ENCODE measurements at places on chromosomes 6 and 20.

DNA sequence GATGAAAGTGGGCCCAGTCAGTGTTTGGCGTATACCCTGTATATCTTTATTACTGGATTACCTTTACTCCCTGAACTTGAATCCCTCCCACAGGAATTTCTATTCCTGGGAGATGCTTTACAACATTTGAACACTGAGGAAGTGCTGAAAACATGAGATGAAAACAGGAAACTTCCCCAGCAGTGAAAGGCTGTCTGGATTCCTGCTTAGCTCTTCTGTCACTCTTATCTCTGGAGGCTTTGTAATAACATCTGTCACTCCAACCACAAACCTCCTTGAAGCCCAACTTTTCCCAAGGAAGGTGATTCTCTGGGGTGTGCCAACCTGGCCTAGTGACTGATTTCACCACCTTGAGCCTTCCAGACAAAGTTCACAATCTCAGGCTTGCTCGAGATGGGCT, 264.5 kb upstream of the BMP2 start:
- DNase-seq: no peak

GRCh38 chr6:24822696-24823095, 24.0 kb upstream of the ARMH2 start:
- no peak for DNase-seq

GRCh38 chr6:18842534-18842933, 455.4 kb downstream of the RNF144B start:
- no peak for DNase-seq

DNA sequence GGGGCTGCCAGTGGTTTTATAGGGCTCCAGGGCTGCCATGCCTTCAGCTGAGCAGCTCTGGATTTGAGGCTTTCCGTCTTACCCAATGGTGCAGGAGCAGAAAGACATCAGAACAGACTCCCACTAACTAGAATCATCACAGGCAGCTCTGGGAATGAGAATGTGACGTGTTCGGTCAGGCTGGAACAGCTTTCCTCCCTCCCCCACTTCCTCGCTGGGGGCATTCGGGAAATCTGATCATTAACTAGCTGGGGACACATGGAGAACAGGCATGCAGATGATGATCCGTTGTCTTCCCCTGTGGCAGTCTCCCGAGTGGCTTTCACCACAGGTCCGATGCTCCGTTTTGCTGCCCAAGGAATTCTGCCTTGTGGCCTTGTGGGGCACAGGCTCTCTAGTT, 5.5 kb upstream of the MTG2 start:
- DNase-seq: no peak

- no peak for DNase-seq
Observed at GRCh38 chr20:16601047-16601446, 27.8 kb upstream of the KIF16B start.

GRCh38 chr6:18492972-18493371, 105.8 kb downstream of the RNF144B start:
- no peak for DNase-seq

GRCh38 chr20:59515013-59515905, 89.1 kb upstream of the PHACTR3 start:
- peak; percentile 8 for DNase-seq

DNA sequence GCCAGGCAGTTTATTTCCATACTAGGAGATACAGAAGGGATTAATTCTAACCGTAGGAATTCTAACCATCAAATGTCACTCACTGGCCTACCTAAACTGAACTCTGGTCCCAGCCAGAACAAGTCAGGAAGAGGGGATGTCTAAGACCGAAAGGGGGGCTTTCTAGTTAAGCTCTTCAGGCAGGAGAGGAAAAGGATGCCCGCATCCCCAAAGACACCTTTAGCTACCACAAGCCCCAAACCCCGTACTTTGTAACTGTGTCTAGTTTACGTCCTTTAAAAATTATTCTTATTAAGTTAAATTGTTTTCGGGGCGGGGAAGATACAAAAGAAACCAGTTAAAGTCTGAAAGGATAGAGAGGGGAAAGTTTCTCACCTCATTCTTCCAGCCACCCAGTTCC, 1.2 kb upstream of the ZNF76 start:
- no peak for DNase-seq

DNA sequence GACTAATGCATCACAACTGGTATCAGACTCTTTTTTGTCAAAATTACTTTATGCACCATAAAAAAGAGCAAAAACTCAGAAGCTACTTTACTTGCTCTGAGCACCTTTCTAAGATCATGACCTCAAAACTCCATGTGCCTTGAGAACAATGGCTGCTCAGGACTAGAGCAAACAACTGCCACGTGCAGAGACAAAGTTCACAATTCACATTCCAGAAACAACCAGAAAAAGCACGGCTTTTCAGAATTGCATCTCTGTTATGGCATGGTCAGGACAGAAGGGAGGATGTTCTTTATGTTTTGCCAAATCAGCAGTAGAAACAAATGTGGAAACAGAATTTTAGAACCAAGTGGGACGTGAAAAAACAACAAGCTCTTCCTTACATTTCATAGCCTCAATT, 70.5 kb downstream of the CNKSR3 start:
- DNase-seq: no peak

DNA sequence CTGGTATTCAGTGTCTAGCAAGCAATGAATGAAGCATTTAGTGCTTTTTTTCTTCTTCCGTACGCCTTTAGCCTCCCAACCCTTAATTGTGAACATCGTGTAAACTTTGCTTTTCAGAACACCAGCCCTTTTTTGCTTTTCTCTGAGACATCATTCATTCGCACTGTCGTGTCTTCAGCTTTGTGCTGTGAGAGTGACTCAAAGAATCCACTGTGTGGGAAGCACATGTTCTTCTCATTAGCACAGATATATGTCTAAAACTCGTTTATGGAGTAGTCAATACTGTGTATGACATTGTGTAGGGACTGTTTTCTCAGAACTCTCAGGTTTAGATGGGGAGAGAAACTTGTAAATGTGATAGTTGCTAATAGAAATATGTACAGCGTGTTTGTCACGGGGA, 279.1 kb downstream of the FARS2 start:
- DNase-seq: no peak

DNA sequence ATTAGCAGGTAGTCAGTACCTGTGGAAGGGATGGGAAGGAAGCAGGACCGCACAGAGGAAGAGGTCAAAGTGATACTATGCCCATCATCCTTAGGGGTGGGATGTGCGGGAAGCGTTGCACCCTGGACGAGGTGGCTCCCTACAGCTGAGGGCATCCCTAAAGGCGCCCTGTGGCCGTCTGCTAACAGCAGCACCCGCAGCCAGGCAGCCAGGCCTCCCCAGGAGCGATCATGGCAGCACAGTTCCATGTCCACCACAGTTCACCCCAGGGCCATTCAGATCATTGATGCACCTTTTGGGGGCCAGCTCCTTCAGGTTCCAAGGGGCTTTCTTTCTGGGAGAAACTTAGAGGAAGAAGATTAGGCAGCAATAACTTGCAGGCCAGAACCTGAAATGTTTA, 59.5 kb downstream of the RPP40 start:
- no peak for DNase-seq

DNA sequence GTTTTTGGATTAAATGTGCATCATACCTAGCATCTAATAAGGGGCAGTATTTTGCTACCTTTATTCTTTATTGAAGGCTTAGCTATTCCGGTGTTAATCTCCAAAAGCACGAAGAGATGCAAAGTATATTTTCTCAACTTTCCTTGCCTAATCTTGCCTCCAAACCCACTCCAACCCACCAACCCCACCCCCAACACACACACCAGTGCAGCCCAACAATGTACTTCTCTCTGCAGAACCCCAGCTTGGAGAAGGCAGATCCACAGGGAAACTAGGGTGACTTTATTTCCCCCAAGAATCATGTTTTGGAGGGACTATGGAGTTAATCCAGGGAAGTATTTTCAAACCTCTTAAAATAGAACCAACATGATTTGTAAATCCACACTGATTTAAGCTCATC, 73.6 kb downstream of the ZMYND8 start:
- DNase-seq: no peak

DNA sequence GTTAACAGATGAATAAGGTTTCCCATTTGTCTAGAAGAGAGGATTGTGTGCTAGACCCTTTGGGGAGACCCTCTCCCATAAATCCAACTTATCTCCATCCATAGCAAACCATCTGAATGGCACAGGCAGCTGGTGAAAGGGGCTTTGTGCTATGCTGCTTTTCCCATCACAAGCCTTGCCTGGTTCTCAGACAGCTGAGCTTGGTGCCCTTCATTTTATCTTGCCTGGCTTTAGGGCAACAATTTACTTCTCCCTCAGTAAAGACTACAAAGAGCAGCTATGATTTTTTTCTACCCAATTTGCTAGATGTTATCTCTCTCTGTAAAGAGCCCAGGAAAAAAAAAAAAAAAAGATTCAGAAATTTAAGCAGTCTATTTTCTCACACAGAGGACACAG, 117.0 kb upstream of the COL21A1 start:
- DNase-seq: no peak

- no peak for DNase-seq
Observed at GRCh38 chr6:101887532-101887931, 494.0 kb downstream of the GRIK2 start.

DNA sequence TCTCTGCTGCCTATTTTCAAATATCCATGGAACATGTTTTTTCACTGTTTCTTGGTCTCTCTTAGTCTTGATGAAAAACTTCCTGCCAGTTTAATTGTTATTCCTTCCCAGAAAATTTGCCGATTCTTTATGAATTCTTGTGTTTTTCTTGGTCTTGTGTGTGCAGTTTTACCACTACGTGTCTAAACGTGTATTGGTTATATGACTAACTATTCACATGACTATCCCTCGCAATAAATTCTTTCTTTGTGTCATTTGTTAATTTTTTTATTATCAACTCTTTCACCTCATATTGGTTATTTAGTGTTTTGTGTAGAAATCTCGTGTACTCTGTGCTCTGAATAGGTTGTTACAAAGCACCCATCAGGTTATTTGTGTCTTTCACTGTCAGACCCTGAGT, 315.4 kb downstream of the HAO1 start:
- no peak for DNase-seq

GRCh38 chr20:43590036-43590391, 723 bp upstream of the IFT52 start:
- no peak for DNase-seq

DNA sequence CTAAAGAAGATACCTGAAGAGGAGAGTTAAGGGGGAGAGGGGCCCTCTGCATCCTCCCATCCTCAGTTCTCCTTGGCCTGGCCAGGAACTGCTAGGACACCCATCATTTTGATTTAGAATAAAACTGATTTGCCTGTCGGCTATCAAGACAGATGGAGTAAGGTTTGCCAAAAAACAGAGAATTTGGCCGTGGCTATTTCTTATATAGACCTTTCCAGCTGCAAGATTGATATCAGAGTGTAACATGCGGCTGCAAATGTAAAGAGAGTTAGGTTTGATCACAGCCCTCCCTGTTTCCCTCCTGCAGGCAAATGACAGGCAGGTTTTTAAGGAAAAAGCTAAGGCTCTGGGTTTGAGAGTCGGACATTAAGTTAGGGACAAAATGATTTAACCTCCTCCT, 226.6 kb upstream of the TAB2 start:
- DNase-seq: no peak

- DNase-seq: no peak
Observed at GRCh38 chr20:58702859-58703648, 10.5 kb downstream of the NPEPL1 start.

GRCh38 chr20:32858701-32859372, at the start of gene EFCAB8:
TSS of gene EFCAB8 (plus strand) at chr20:32858923. CDS start at chr20:32863793, 4,870 bp downstream.
- DNase-seq: no peak

DNA sequence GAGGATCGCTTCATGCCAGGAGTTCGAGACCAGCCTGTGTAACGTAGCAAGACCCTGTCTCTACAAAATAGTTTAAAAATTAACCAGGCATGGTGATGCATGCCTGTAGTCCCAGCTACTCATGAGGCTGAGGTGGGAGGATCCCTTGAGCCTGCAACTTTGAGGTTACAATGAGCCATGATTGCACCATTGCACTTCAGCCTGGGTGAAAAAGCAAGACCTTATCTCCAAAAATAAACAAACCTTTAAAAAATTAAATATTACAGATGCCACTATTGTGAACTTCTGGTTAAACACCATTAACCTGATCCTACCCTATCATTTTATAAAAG, 116.8 kb downstream of the ARHGAP18 start:
- DNase-seq: no peak

GRCh38 chr6:111559188-111560097, 46.2 kb downstream of the TRAF3IP2 start:
- DNase-seq: no peak

- no peak for DNase-seq
Observed at GRCh38 chr6:90072935-90073464, 178.7 kb downstream of the GJA10 start.

GRCh38 chr20:61256365-61256764, 4.3 kb downstream of the CDH4 start:
- no peak for DNase-seq

DNA sequence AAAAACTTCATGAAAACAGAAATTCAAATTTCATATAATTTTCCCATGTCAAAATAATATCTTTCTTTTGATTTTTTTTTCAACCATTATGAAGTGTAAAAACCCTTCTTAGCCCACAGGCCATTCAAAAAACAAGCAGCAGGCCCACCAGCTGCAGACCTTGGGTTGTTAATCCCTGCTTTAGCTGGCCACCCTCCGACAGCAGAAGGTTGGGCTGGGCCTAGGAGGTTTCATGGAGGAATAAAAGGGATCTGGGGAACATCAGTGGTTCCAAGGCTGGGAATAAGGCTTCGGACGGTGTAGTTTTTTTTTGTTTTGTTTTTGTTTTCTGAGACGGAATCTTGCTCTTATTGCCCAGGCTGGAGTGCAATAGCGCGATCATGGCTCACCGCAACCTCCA, 3.6 kb upstream of the HSP90AB1 start:
- no peak for DNase-seq

DNA sequence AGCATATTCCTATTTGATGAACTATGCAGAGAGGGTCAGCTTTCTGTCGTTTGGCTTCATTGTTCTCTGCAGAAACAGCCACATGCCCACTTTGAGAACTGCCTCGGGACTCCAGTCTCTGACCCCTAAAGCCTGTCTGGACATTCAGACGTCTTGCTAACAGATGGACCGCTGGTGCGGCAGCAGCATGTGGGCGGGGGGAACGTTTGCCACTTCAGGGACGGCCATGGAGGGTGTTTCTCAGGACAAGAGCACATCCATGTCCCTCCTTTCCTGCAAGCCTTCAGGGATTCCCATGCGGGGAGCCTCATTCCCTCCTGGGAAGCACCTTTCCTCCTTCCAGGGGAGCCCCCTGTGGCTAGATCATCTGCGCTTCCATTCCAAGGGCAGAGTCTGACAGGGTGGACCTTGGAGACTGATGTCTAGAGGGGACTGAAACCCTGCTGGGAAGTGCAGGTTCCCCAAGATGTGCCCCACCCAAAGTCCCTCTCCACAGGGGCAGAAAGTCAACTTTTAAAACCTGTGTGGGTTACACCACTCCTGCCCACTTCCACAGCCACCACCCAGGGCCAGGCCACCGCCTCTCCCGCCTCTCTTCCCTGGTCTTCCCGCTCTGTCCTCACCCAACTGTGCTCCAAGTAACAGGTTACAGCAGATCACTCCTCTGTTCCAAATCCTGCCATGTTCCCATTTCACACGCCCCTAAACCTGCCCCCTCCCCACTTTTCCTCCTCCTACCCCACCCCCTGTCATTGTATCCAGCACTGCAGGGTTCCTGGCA, 94.8 kb upstream of the PMEPA1 start:
- no peak for DNase-seq

All from non-pigmented ciliary epithelial cell (primary cell).